Osteocyte (in vitro differentiated cells): ENCODE measurements at places on chromosomes 13 and 19. TPM values are rescaled to one million over a fixed set of nuclear protein-coding genes. Genes with fewer than 3 reads are reported as not detected.

DNA sequence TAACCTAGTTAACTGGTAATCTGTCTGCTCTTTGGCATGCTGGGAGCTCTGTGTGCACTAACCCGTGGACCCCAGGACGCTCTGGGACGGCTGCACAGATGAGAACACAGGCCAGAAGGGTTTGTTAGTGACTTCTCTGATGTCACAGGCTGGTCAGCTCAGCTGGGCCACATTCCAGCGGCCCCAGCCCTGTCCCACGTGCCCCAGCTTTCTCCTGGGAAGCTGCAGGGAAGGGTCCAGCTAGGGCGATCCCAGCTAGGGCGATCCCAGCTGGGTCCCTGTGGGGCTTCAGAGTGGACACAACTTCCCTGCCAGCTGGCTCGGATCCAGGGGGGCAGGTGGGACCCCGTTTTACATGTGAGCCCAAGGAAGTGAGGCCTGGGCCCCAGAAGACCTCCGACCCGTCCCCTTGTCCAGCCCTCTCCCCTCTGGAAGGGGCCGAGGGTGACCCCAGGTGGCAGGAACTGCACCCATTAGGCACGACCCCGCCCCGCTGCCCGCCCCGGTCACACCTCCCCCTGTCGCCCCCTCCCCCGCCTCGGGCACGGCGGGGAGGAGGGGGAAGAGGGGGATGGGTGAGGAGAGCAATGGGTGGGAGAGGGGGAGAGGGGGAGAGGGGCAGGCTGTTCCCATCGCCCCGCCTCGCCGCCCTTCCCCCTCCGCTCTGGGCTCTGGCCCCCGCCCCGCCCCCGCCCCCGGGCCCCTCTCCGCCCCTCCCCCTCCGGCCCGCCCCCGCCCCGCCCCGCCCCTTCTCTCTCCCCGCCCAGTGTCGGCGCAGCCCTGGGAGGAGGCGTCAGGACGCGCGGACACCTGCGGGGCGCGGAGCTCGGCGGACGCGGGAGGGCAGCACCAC is 75.2 kb upstream of the MCF2L start:
- no peaks in the 10 kb centered on the region for H3K36me3 ChIP-seq
- H3K27me3 ChIP-seq = peaks cover 32% of the 10 kb centered on the region
- no peak overlapping the region for H3K27ac ChIP-seq
- no peak for DNase-seq

- H3K4me1 ChIP-seq = peaks cover 7% of the 10 kb centered on the region
- no peaks in the 10 kb centered on the region for H3K27me3 ChIP-seq
- no peak within 1 kb of the TSS for H3K4me3 ChIP-seq
- DNase-seq = no peak
- no peaks in the 10 kb centered on the region for H3K36me3 ChIP-seq
Observed at GRCh38 chr19:38788478-38789243, at the start of gene LGALS7B. Gene LGALS7B, plus strand, starts transcription at chr19:38789200. Its CDS starts 27 bp downstream, at chr19:38789227.

GRCh38 chr13:44197791-44198770 is 175.5 kb upstream of the SERP2 start:
- DNase-seq = no peak
- H3K36me3 ChIP-seq = no peaks in the 10 kb centered on the region
- H3K4me1 ChIP-seq = peaks cover 11% of the 10 kb centered on the region

DNA sequence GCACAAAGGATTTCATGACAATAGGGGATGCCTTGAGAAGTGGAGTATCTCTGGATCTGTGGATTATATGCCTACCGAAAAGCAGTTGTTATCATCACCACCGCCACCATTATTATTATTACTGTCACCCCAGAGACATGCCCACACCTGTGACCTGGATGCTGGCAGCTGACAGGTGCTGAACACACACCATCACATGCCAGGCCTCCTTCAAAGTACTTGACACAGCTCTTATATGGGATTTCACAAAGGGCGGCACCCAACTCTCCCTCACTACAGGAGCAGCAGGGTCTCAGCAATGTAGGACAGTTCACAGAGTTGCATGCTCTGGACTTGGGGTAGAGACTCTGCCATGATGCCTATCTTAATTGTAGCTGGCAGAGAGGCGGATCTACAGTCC is 5.6 kb upstream of the GPR42 start:
- peaks cover 4% of the 10 kb centered on the region for H3K27me3 ChIP-seq
- DNase-seq = peak; percentile 6
- H3K27ac ChIP-seq = no peak overlapping the region
- no peaks in the 10 kb centered on the region for H3K36me3 ChIP-seq
- no peaks in the 10 kb centered on the region for H3K4me1 ChIP-seq

DNA sequence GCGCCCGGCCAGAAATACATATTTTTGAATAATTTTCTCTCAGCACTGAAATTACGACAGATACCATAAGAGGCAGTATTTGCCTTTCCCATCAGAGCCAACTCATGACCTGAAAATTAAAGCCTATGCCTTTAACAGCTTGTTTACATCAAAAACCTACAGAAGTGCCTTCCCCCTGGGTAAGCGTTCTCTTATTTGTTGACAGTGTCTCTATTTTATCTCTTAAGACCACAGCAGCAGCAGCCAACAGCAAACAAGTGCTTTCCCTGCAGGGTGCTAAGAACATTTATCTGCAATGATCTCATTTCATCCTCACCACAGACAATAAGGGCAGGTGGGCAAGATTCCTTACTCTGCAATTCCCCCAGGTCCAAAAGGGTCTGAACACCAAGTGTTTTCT is 6.0 kb downstream of the AKAP8L start:
- H3K36me3 ChIP-seq = peaks cover 12% of the 10 kb centered on the region
- DNase-seq = no peak
- H3K4me1 ChIP-seq = peaks cover 41% of the 10 kb centered on the region
- H3K27me3 ChIP-seq = no peaks in the 10 kb centered on the region

DNA sequence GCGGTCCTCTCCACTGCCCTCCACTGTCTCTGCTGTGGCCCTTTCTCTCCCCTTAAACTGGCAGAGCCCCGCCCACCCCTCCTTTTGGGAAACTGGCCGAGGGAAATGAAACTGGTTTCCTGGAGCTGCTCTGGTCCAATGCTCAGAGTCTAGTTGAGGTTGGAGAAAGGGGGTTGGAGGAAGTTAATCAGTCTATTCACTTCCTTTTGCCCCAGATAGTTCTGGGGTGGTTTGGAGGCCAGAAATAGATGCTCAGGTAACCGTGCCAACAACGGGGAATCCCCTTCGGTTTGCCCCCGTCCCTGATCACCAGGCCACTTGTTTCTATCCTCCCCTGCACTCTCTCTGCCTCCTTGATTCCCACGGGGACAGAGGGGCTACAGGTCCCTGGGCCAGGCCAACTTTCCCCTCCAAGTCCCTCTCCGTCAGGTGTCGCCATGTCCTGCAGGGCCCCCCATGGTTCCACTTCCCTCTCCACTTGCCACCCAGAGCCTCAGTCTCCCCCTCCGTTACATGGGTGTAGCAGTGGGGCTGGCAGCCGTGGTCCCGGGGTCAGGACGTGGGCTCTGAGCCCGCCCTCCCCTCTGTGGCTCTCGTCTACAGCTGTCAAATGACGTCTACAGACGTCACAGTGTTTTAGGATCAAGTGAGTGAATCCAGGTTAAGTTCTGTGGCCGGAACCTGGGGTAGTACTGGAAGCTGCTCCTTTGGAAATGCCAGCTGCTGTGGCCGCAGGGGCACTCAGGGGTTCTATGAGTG is at the start of gene IL4I1:
TSS of gene IL4I1 (minus strand) at position 25 of the 759 bp plus-strand sequence. CDS start 727 bp downstream, outside the sequence.
- H3K4me3 ChIP-seq = no peak within 1 kb of the TSS
- H3K4me1 ChIP-seq = peaks cover 8% of the 10 kb centered on the region
- DNase-seq = no peak
- H3K27me3 ChIP-seq = peaks cover 4% of the 10 kb centered on the region
- no peaks in the 10 kb centered on the region for H3K36me3 ChIP-seq
- H3K27ac ChIP-seq = no peak within 1 kb of the TSS

DNA sequence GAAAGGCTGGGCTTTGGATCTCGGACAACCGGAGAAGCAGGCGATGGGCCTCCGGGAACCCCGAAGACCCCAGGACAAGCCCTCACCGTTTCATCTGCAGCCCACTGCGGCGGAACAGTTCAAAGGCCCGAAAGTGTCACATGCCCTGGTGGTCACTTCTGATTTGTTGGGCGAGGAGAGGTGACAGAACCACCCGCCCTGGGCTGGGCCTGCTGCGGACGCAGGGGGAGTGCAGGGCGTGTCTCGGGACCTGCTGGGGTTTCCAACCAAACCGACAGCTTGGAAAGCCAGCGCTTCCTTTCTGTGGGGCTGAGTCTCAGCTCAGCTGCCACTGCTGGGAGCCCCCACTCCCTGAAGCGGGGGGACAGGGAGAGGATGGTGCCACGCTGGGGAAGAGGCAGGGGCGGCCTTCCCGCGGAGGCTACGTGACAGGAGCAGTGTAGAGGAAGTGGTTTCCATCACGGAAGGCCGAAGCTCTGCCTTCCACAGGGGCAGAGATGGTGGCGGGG is 22.8 kb upstream of the ZBTB7A start:
- peaks cover 6% of the 10 kb centered on the region for H3K4me1 ChIP-seq
- peaks cover 7% of the 10 kb centered on the region for H3K36me3 ChIP-seq
- peak; percentile 80 for DNase-seq

- no peaks in the 10 kb centered on the region for H3K36me3 ChIP-seq
- H3K27ac ChIP-seq = no peak overlapping the region
- no peaks in the 10 kb centered on the region for H3K27me3 ChIP-seq
- no peaks in the 10 kb centered on the region for H3K4me1 ChIP-seq
- no peak overlapping the region for H3K4me3 ChIP-seq
Observed at GRCh38 chr13:65217471-65217995, 2012.6 kb downstream of the PCDH9 start.

DNA sequence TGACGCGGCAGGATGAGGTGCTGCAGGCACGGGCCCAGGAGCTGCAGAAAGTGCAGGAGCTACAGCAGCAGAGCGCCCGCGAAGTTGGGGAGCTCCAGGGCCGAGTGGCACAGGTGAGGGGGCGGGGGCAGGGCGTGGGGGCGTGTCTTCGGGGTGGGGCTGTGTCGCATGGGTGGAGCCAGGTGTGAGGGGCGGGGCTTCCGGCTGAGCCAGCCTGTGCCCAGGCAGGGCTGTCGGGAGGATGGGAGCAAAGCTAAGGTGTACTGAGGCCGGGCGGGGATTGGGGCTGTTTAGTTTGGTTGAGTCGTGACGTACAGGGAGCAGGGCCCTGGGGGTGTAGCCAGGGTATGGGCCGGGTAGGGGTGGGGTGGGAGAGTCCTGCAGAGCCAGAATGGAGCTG is 62.3 kb downstream of the KCNC3 start:
- DNase-seq = no peak
- no peaks in the 10 kb centered on the region for H3K27me3 ChIP-seq
- no peak overlapping the region for H3K27ac ChIP-seq

The ZNF677 gene
- 24.8 and 28.4 TPM in 2 replicates for total RNA-seq

The KLK8 gene
- total RNA-seq = not detected in 2 replicates

The SYT5 gene
- not detected in 2 replicates for total RNA-seq

The ERICH4 gene
- total RNA-seq = not detected in 2 replicates

The CPAMD8 gene
- total RNA-seq = 294 and 296 TPM in 2 replicates
